Fibroblast of the aortic adventitia (primary cell): ENCODE measurements at places on chromosomes 2 and 18. TPM values are rescaled to one million over a fixed set of nuclear protein-coding genes. Genes with fewer than 3 reads are reported as not detected.
A peak's percentile ranks its signal among the peaks of the same experiment; 100 is the strongest.

The KCNJ3 gene
- not detected in 2 replicates for total RNA-seq

The TRABD2A gene
- total RNA-seq = 0.33 and 1.6 TPM in 2 replicates

The M1AP gene
- not detected in 2 replicates for total RNA-seq

The CYP27C1 gene
- 0.41 and 0.72 TPM in 2 replicates for total RNA-seq

The DSC2 gene
- 0.82 TPM in 1 of 2 replicates, not detected in the other for total RNA-seq

The AKAIN1 gene
- total RNA-seq = not detected in 2 replicates

The CAVIN2 gene
- 24.1 and 29.8 TPM in 2 replicates for total RNA-seq

The PPP3R1 gene
- 10.6 and 38.6 TPM in 2 replicates for total RNA-seq

The ERFE gene
- 2.8 and 3.4 TPM in 2 replicates for total RNA-seq

The PROM2 gene
- total RNA-seq = 0.18 and 0.33 TPM in 2 replicates

DNA sequence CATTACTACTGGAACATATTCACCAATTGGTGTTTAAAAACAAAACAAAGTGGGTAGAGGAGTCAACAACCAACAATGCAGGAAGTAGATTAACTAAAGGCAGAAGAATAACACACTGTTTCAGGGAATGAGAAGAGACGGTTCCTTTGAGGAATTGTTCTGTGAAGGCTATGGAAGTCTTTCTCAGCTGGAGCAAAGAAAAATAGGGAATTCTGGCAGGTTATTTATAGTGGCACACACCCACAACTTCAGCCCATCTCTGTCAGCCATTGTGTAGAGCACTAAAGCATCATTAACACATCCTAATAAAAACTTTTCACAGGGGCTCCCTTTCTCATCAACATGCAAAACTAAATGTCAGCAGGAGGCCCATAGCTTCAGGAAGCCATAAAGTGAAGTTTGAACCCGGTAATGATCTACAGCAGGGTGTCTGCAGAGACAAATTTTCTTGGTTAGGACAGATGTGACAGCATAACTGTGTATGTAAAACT, 113.6 kb downstream of the CDH2 start:
- DNase-seq = peak; percentile 55

- DNase-seq = no peak
Observed at GRCh38 chr18:29652797-29653196, 1389.7 kb downstream of the DSC3 start.

DNA sequence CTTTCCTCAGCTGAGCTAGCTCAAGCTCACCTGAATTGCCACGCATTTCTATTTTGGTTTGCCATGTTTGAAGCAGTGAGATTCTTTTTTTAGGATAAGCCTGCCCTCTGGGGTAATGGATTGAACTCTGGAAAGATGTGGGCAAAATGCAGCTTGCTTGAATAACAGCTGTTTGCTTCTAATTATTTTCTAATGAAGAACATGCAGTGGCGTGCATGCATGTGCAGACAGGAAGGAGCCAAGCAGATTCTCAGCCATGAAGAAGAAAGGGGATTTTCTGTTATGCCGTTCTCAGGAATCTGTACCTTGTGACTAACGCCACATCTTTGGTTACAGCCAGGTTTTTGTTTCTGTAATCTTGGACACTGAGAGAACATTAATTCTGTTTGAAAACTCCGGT, 171.2 kb downstream of the ANTXR1 start:
- DNase-seq = no peak

DNA sequence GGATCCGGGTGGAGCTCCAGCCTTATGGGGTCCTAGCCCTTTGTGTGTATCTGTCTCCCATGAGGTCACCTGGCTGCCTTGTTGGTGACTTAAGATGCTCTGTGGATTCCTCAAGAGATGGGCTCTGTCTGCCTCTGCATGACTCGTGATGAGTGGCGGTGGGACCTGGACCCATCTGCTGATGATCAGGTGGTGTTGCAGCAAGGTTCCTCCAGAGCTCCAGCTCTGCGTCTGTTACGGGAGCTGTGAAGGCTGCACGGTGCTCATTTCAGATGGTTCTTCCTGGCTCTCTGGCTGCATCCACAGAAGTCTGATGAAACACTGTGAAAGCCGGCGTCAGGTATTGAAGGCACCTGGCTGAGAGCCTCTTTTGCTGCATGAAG, 2.4 kb downstream of the AGAP1 start:
- peak; percentile 6 for DNase-seq

DNA sequence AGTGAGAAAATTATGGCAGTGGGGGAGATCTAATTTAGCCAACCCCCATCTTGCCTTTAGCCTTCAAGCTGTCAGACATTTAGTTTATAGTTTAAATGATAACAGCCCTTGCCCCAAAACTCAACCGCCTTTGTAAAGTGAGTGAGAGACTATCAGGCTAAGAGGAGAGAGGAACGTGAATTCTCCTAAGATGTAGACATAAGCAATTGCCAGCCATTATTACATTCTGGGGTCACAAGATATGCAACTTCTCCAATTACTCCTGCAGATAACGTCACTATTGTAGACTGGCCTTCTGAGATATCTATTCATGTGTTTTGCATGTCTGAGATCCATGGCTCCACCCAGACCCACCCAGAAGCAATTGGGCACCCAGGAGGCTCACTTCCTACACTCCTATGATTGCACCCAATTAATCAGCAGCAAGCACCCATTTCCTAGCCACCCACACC, 307.3 kb downstream of the NBAS start:
- DNase-seq = no peak

- DNase-seq = no peak
Observed at GRCh38 chr2:128410035-128410757, 91.5 kb upstream of the HS6ST1 start.

- no peak for DNase-seq
Observed at GRCh38 chr2:229818230-229818629, 103.6 kb downstream of the TRIP12 start.

DNA sequence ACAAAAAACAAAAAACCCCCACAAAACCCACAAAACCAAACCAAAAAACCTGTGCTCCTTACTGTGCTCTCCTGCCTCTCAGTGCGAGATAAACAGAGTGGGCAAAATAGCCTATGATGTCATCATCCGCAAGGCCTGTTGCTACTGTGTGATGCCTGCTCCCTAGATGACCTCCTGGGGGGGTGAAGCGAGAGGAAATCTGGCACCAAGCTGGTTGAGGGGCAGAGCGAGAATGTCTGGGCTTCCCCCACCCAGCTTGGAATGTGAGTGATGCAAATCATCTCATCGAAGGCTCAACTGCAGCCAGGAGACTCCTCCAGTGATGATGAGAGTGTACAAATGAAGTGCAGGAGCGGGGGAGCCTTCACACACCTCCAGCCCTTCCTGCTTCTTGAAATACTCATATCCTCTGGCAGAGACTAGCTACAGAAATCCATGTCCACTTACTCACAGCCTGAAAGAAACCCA, 57.7 kb upstream of the MAP4K3 start:
- peak; percentile 96 for DNase-seq

- DNase-seq = peak; percentile 86
Observed at GRCh38 chr2:238515377-238515776, 88.7 kb downstream of the ASB1 start.

- DNase-seq = no peak
Observed at GRCh38 chr18:41992066-41992465, 37.0 kb downstream of the PIK3C3 start.

GRCh38 chr2:61970807-61971556, 65.5 kb downstream of the COMMD1 start:
- DNase-seq = no peak

DNA sequence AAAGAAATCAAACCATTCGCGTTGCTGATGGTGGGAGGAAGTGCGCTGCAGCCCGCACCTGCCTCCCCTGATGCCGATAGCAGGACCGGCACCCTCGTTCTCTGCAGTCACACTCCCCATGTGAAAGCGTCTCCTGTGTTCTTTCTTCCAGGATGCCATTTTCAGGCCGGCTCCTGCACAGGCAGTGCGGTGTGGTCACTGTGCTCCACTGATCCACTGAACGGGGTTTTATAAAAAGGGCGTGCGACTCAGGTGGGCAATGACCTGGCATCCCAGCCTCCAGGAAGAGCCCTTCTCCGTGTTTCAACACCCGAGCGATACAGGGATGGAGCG, 88.3 kb upstream of the SNTG2 start:
- no peak for DNase-seq

DNA sequence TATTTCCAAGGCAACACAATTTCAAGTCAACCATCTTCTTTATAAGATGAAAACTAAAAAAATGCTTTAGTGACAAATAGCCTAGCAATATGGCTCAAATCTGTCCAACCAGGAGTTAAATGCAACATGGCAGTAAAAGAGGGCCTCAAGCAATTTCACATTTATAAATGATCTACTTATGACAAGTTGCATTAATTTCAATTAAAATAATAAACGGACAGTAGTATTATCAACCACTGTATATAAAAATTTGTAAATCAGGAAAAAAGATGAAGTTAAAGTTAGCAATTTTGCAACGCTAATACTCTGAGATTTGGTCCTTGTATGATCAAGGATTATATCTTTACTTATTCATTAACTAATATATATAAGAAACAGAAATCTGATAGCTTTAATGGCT, 19.3 kb downstream of the CCDC88A start:
- no peak for DNase-seq

DNA sequence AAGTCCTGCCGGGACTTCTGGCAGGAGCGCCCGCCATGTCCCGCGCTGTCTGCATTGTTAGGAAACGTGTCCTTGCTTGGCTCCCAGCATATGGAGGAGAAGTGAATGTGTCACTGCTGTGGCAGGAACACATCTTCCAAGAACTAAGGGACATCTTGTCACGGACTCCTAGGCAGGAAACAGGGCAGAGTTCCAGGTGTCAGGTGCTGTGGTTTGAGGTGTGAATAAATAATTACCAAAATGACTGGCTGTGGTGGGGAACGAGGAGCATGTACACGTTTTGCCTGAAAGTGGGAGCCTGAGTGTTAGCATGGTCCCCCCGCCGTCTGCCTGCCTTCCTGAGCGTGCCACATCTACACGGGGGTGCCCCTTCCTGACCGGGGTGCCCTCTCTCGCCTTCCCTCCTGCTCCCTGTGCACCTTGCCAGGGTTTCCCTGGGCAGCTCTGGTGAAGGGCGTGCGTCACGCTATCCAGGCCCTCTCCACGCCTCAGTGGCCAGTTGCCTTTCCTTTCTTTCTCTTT, 237.5 kb downstream of the LDLRAD4 start:
- no peak for DNase-seq

- no peak for DNase-seq
Observed at GRCh38 chr2:158890296-158890905, 78.0 kb upstream of the TANC1 start.

GRCh38 chr2:120731175-120731574, 4.5 kb upstream of the GLI2 start:
- DNase-seq = no peak

DNA sequence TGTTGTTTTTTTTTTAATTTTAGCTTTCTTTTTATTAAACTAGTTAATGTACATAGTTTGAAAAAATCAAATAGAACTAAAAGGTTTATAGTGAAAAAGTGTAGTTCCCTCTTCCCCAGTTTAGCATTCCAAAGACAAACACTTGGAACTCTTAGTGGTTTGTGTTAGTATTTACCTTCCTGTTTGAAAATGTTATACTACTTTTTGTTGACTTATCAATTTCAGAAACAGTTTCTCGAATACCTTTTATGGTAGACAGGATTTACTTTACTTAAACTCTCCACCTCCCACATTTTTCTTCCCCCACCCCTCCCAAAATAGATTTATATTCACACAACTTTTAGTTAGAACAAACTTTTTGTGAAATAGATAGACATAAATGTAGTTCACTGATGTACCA, 26.7 kb downstream of the PLEKHA3 start:
- DNase-seq = no peak

DNA sequence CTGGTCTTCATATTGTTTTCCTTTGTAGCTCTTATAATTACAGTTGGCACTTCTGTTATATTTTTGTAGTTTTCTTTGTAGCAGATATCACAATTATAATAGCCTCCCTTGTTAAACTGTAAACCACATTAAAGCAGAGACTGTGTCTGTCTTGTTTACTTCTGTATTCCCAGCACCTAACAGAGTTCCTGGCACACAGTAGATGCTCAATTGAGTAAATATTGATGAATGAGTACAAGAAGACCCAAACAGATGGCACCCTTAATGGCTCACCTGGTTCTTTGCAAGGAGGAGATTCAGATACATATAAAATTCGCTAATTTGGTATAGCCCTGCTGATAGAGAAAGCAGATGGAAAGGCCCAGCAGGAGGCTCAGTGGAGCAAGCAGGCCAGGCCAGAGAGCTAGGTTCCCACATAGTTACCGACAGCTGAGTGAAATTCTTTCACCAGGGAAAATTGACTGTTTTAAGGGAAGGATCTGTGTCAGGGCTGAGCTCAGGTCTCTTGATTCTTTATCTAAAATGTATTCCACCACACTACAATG, 120.1 kb downstream of the NUP35 start:
- DNase-seq = no peak

DNA sequence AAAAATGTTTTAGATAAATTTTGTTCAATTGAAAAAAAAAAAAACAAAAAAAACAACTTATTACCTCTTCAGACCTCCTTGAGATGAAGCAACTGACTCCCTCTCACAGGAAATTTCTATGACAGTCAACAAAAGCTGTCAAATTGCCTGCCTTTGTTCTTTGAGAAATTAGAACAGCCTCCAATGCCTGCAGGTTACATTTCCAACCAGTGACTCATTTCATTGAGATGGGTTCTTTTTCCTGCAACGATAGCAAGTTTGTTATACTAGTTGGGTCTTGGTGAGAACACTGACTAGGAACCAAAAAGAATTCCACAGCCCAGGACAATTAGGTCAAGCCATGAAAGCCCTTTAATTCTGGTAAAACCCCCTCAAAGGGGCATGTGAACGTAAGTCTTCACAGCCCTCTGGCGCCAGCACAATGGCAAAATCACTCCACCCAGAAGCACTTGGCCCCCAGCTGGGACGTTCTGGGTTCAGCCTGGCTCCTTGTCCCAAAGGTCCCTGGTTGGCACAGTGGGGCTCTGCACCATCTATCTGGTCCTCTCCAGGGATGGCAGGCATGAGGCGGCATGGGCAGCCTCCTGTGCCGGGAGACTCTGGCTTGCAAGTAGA, 87.0 kb downstream of the SPP2 start:
- DNase-seq = peak; percentile 75

DNA sequence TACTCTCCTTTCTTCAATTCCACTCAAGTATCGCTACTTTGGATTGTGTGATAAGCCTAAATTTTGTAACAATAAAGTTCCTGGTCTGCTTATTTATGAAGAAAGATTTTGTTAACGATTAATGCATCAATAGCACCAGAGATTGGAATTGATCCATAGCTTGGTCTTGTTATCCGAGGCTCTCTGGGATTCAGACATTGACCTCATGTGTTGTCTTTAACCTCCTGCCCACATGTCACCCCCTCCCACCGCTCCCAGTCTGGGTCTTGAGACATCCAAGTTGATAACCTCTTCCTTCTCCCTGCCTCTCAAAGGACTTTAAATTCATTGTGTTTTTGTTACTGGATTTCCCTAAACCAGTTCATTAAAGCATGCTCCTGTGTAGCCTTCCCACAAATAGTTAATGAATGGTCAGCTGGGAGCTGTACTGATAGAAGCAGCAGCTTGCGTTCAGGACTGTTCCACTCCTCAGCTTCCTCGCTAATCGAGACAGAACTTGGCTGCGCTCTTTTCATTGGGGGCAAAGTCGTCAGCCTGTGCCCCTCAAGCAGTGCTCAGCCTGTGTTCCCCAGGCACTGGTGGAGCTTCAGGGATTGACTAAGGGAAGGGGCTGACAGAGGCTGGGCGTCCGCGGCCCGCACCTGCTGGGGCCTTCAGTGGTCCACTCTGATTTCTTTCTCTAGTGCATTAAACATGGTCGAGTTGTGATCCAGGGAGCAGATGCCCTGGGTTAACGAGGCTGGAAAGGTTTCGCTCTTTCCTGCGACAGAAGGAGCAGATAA, 18.9 kb downstream of the ASB1 start:
- no peak for DNase-seq
